ENCODE measurements at places on chromosomes 4 and X.

DNA sequence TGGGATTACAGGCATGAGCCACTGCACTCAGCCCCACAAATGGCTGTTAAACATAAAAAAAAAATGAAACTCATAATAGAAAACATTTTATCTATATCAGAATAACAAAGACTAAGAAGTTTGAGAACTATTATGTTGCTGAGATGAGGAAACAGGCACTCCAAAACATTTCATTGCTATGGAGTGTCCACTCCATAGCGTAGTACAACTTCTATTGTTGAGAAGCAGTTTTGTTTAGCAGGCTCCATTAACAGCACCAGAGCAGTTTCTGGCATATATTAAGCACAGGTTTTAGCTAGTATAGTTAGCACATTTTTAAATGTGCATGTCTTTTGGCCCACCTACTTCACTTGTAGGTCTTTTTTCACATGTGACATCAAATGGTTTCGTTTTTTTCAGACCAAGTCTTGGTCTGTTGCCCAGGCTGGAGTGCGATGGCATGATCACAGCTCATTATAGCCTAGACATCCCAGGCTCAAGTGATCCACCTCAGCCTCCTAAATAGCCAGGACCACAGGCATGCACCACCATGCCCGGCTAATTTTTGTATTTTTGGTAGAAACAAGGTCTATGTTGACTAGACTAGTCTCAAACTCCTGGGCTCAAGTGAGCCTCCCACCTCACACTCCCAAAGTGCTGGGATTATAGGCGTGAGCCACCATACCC, 5.8 kb downstream of the HMGB2 start:
- DNase-seq: no peak

DNA sequence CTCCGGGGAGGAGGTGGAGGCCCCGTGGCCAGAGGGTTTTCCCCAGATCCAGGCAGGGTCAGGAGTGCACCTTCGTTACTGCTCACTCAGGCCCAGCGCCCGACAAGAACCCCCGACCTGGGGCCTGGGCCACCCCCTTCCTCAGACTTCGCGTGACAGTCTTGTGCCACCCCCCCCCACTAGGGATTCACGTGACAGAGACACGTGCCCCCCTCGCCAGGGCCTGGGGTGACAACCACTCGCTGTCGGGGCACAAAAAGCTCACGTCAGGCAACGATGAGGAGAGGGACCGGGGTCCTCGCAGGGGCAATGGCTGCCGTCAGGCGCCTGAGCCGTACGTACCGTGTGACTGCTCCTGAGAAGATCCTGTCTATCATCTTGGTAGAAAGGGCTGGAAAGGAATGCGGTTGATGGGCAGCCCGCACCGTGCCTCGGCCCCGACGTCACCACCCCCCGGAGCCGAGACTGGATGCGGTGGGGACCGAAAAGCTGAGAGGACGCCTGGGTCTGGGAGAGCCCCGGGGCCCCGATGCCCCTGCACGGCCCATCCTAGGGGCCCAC, 23.0 kb upstream of the GTPBP6 start:
- DNase-seq: no peak

GRCh38 chrX:19156186-19156585, 33.9 kb upstream of the ADGRG2 start:
- DNase-seq: no peak

GRCh38 chr4:35802644-35803043, 441.7 kb downstream of the ARAP2 start:
- no peak for DNase-seq

DNA sequence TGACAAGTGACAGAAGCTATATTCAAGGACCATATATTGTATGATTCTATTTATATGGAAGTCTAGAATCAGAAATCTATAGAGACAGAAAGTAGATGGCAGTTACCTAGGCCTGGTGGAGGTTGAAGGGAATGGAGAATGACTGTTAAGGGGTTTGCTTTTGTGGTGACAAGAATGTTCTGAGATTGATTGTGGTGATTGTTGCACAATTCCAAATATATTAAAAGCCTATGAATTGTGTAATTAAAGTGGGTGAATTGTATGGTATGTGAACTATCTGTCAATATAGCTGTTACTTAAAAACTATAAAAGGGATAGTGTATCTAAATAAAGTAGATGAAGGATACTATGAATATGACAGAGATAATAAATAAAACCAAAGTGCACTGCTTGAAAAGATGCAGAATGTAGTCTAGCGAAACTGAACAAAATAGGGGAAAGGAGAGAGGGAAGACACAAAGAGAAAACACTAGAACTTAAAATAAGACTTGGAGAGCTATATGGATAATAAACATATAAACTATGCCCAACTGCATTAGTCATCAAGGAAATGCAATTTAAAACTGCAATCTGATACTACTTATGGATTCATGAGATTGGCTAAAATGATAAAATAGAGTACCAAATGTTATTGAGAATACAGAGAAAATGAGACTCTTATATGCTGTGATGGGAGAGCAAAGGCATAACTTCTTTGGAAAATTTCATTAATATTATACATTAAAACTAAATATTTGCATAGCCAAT, 82.1 kb upstream of the BANK1 start:
- DNase-seq: no peak

DNA sequence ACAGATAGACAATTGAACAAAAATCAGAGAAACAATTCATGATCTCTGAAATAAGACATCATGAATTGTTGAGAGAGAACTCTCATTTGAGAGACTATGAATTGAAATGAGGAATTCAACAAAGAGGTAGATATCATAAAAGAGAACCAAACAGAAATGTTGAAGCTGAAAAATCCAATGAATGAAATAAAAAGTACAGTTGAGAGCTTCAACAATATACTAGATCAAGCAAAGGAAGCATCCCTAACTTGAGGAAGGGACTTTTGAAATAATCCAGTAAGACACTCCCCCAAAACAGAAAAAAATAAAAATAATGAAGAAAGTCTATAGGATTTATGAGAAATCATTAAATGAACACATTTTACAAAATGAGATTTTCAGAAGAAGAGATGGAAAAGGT, 310.0 kb upstream of the PCDH10 start:
- DNase-seq: no peak

DNA sequence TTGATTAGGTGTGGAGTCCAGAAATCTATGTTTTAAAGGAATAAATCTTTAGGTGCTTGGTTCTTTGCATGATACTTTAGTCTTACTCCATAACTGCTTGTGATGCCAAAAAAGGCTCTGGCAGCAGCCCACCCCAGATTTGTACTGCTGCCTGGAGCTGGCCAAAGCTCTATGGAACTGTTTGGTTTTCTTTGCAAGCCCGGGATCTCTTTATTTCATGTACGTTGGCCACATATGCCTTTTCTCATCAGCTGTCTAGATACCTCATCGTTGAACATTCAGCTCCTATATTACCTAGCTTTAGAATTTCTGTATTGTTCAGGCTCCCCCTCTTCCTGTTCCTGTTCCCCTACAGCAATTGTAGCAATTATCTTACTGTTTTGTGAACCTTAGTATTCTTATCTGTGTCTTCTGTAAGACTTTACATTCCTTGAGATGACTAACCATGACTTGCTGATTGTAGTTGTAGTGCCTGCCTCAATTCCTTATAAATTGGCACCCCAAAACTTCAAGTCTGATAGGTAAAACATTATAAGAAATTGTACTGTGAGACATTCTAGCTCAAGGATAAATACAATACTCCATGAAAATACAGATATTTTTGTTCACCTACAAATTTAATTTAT, 199.4 kb upstream of the GPRIN3 start:
- no peak for DNase-seq

DNA sequence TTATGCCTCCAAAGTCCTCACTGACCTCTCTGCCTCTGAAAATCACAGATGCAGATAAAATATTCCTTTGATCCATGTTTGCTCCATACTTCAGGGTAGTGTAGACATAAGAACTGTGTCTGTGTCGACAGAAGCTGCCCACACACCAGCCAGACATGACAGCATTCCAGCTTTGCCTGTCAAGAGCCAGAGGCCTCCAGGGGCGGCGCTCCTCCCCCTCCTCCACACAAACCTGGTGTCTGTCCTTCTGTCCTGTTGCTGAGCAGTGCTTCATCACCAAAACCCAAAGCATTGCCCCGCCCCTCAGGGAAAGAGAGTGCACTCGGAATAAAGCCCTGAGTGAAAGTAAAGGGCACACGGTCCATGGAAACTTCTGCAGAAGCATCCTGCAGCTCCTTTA, 379.4 kb downstream of the FBXW7 start:
- no peak for DNase-seq

DNA sequence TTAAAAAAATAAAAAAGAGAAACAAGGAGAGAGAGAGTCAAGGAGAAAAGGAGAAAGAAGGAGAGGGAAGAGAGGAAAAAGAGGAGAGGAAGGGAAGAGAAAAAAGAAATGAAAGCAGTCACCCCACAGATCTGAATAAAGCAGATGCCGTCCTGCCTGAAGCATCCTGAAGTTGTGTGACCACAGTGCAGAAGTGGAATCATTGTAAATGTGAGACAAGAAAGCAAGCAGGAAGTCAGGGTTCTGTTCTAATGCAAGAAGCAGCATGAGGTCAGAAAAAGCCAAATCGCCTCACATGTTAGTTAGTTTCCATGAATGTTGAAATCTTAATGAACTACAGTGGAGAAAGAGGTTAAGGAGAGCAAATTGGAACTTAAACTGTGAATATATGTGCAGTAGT, 692.5 kb downstream of the CENPC start:
- no peak for DNase-seq

- DNase-seq: no peak
Measured at GRCh38 chrX:94454606-94455005, 780.6 kb downstream of the FAM133A start.

- no peak for DNase-seq
Measured at GRCh38 chr4:3630598-3631543, 98.6 kb upstream of the LRPAP1 start.

DNA sequence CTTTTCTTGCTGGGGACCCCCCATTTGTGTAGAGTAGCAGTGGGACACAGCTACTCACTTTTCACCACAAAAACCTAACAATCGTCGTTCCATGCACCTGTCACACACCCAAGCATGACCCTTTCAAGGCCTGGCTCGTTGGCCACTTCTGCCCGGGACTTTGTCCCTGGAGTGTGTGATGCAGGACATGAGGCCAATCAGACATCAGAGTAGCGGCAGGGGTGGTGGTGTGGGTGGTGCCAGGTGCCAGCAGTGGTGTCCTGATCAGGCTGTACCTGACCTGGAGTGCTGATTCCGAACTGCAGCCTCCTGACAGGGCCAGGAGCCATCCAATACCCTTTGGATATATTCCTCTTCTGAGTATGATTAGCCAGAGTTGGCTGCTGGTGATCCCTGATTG, 23.1 kb upstream of the PROM1 start:
- DNase-seq: no peak

GRCh38 chrX:71107245-71107644, 705 bp upstream of the CXorf65 start:
- DNase-seq: no peak

DNA sequence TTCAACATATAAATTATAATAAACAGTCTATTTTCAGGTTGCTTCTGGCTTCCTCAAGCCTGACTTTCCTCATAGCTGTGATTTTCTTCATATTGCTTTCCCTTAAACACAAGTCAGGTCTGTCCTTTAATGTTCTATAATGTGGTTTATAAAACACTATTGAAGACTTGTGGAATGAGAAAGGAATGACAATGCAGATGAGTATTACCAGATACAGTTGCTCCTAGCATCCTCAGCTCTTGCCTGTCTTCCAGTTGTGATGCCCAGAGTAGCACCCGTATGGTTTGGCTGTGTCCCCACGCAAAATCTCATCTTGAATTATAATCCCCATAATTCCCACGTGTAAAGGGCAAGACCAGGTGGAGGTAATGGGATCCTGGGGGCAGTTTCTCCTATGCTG, 265.7 kb upstream of the BOD1L1 start:
- DNase-seq: no peak

GRCh38 chr4:79528241-79528706, 120.2 kb upstream of the GK2 start:
- DNase-seq: no peak

DNA sequence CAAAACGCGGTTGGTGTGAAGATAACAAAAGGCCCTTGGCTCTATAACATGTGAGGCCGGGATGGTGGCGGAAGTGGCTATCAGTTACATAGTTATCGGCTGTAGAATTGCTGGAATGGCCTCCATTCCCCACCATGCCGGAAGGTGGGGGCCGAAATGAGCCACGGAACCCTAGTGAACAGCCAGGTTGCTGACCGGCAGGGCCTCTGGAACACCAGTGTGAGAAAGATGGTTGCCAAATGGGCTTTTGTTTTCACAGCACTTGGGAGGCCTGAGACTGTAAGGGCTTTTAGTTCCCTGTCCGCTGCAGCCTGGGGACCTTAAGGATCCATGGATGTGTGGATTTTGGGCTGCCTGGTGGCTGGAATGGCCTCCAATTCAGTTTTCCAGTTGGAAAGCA, 23.3 kb upstream of the ARX start:
- DNase-seq: no peak

DNA sequence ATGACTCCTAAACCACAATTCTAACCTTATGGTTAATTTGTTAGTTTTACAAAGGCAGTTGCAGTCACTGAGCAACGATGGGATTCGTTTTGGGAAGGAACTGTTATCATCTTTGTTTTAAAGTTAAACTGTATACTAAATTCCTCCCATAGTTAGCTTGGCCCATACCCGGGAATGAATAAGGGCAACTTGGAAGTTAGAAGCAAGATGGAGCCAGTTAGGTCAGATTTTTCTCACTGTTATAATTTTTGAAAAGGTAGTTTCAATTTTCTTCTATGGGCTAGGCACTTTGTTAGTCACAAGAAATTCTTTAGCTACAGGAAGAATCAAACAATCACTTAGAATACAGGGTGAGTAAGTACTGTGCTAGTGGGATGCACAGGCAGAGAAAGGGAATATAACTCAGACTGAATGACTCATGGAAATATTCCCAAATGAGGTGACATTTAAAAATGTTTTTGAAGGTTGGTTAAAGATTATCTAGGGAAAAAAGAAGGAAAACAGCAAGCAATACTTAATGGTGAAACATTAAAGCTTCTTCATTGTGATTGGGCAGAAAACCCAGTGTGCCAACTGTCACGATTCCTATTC, 153.6 kb downstream of the MAGEB17 start:
- DNase-seq: no peak

GRCh38 chrX:24468245-24468644, 3.2 kb downstream of the PDK3 start:
- DNase-seq: no peak

DNA sequence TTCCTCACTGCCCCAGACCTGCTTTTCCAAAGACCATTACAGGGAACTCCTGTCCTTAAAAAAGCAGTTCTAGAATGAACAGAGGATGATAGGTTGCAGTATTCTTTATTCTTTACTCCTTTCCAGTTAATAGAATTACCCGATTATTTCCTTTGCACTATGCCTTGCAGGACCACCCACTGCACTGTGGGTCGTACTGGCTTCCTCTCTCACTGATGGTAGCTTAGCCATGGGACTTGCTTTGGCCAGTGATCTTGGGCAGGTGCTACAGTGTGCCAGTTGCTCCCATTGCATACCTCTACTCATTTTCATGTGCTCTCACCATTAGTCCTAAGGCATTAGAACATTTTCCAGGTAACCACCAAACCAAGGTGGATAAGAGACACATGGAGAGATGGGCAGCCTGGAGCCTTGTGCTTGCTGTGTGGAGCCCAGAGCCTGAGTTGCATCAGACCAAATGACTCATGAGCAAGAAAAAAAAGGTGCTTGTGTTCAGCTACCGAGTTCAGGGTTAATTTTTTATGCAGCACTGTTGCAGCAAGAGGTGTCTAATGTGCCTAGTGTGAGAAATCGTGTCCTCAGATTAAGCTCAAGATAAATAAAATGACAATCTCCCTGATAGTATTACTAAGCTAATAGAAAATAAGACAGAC, 7.6 kb upstream of the UNC5C start:
- no peak for DNase-seq

GRCh38 chr4:165027762-165028402, 3.9 kb upstream of the TRIM60 start:
- DNase-seq: no peak
